ENCODE measurements at places on chromosomes 12 and 14. TPM values are rescaled to one million over a fixed set of nuclear protein-coding genes. Genes with fewer than 3 reads are reported as not detected.

DNA sequence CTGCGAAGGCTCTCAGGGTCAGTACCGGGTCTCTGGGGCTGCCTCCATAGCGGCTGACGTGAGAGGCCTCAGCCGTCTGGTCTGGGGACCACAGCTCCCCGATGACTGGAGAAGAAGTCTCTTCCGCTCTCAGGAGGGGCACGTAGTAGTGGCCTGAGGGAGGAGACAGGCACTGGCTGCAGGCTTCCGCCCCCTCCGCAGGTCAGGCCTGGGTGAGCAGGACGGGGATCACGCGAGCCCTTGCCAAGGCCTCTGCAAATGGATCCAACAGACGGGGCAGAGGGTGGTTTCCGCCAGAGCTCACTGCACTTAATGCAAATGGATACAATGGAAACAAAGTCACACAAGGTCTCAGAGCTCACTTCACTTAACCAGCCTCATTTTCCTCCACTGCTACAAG is 24.7 kb downstream of the ANKLE2 start:
- DNase-seq = no peak

DNA sequence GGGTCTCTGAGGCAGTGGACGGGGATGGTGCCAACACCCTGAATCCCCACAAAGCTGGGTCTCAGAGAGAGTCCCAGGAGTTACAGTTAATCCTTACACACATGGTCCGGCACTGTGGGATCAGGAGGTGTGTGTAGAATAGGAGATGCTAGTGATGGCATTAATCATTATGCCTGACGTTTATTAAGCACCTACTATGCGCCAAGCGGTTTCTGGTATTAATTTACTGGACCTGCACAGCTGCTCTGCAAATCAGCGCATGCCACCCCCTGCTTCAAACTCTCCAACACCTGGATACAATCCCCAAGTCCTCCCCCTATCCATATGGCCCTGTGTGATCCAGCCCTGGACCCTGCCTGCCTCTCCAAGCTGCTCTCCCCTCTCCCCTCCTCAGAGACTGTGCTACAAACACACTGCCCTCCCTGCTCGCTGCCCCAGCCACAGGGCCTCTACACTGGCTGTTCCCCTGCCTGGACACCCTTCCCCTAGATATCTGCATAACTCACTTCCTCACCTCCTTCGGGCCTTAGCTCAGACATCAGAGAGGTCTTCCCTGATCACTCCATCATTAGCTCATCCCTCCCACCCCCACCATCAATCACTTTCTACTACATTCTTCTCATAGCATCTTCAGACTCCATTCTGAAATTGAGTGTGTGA is 86.0 kb downstream of the RFLNA start:
- no peak for DNase-seq

ASB2 gene
- 0.79 TPM for total RNA-seq

GRCh38 chr12:130372936-130373335 is 35.2 kb downstream of the PIWIL1 start:
- no peak for DNase-seq

OR4E2 gene
- total RNA-seq = not detected

GRCh38 chr14:103329401-103330347 is 4.4 kb upstream of the EIF5 start:
- DNase-seq = no peak

- no peak for DNase-seq
Measured at GRCh38 chr14:36021591-36022320, 154.8 kb downstream of the PTCSC3 start.

- DNase-seq = no peak
Measured at GRCh38 chr14:63205866-63206265, 1.6 kb downstream of the RHOJ start.
